A549 (cell line): ENCODE measurements at places on chromosomes 4 and X.

GRCh38 chr4:7506572-7506971 is 71.8 kb upstream of the PSAPL1 start:
- DNase-seq, result no peak

DNA sequence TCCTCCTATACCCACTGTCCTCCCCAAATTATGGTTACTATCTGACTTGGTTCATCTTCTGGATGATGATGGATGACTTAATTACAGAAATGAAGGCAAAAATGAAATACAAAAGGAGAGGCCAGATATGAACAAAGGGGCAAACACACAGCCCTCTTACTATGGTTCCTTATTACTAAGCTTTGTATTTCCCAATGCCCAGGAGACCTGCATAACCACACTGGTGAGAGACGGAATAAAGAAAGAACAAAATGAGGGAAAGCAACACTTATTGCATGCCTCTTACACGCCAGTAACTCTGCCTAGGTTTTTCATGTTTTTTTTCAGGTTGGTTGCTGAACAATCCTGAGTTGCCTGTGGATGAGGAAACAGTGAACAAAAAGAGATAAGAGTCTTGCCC is 120.5 kb downstream of the SLC10A7 start:
- no peak for DNase-seq

DNA sequence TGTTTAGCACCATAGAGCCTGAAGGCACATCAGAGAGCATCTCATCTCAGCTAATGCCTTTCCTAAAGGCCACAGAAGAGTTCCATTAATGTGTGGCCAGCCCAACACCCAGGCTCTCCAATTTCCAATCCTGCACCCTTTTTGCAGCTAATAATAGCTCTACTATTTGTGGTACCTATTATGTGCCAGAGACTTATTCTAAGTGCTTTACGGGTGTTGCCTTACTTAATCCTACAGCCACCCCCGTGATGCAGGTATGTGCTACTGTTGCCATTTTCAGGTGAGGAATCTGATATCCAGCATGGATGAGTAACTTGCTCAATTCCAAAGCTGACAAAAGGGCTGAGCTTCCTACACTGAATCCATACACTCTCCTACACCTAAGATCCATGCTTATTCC is 217.6 kb upstream of the GALNT7 start:
- DNase-seq, result no peak

GRCh38 chr4:14359991-14360390 is 642.3 kb upstream of the CPEB2 start:
- no peak for DNase-seq

DNA sequence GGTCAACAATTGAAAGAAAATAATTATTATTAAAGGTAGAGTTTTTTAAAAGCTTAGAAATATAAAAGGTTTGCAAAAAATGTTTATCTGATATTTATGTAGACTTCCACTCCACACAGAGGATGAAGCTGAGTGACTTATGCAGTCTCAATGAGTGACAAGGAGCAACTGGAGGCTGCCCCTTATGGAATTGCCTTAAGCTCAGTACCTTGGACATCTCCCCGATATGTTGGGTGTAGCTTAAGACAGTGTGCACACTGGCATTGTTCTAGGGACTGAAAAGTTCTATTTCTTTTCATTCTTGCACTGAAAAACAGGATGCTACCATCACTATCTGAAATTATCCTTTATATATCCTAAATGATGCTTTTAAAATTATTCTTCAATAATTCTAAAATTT is 292.1 kb downstream of the PRDM5 start:
- DNase-seq, result no peak

GRCh38 chr4:114005569-114006442 is 26.4 kb upstream of the ARSJ start:
- DNase-seq, result no peak

- DNase-seq, result peak; percentile 29
Observed at GRCh38 chr4:127586922-127587571, 45.7 kb upstream of the INTU start.
